SK-MEL-5 (cell line): ENCODE measurements at places on chromosomes 5 and 9. TPM values are rescaled to one million over a fixed set of nuclear protein-coding genes. Genes with fewer than 3 reads are reported as not detected.

The TAF11L4 gene
- not detected in 2 replicates for total RNA-seq

The TLR4 gene
- total RNA-seq, result 1.9 and 3.0 TPM in 2 replicates

GRCh38 chr9:114285166-114285867 lies 37.6 kb upstream of the ORM1 start:
- no peak for DNase-seq

The FAM169A gene
- 10.2 and 10.5 TPM in 2 replicates for total RNA-seq

The ZMYND19 gene
- total RNA-seq, result 28.3 and 31.6 TPM in 2 replicates

The C9orf50 gene
- total RNA-seq, result not detected in 2 replicates

The CYSRT1 gene
- total RNA-seq, result 0.21 and 0.59 TPM in 2 replicates
